ENCODE measurements at places on chromosomes 1 and 21. TPM values are rescaled to one million over a fixed set of nuclear protein-coding genes. Genes with fewer than 3 reads are reported as not detected.

The ATP1A2 gene
- 34.8 TPM for total RNA-seq

The GBP1 gene
- not detected for total RNA-seq

The NKAIN1 gene
- total RNA-seq, result 59.1 TPM

DNA sequence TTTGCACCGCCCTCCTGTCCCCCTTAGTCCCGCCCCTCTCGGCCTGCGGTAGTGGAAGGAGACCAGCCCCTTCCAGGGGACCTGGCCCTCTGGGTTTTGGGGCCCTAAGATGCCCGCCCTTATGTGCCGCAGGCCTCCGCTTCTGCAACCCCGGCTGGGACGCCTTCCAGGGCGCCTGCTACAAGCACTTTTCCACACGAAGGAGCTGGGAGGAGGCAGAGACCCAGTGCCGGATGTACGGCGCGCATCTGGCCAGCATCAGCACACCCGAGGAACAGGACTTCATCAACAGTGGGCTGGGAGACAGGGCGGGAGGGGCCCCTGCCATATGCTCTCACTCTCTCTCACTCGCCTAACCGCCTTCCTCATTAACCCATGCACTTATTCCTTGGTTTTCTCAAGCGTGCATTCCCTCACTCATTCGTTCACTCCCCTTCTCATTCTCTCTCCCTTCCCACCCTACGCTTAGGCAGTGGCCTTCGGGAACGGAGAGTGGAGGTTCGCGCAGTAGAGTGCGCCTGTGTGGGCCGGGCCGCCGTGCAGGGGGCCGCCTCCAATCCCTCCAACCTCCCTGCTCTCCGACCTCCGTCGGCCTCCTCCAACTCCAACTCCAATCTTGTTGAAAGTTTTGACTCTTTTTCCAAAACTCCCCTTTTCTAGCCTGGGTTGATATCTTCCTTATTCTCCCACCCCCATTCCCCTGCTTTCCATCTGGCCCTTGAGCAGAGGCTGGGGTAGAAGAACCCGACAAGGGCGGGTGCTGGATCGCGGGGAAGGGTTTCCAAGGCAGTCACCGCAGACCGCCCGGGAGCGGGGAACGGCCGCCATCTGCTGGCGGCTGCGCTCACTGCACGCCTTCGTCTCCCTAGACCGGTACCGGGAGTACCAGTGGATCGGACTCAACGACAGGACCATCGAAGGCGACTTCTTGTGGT is 15.2 kb downstream of the BCAN start:
- H3K27me3 ChIP-seq, result peaks cover 26% of the 10 kb centered on the region
- no peaks in the 10 kb centered on the region for H3K36me3 ChIP-seq
- no peak overlapping the region for H3K27ac ChIP-seq
- peak overlapping the region; percentile 56 for H3K4me3 ChIP-seq
- H3K4me1 ChIP-seq, result peaks cover 14% of the 10 kb centered on the region

DNA sequence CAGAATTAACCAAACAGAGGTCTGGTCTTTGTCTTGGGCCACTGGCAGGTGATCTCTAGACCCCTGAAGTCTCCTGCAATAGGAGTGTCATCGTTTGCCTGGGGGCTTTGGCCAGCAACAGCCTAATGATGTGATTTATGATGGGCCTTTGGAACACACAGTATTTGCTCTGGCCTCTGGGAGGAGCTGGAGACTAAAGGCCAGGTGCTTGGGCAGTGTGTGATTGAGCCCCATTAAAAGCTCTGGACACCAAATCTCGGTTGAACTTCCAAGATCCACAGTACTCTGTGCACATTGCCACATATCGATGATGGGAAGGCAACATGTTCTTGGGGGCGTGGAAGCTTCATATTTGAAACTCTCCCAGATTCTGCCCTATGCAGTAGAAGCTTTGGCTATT is 32.0 kb upstream of the TLR5 start:
- DNase-seq, result no peak
- H3K27ac ChIP-seq, result no peak overlapping the region
- H3K4me1 ChIP-seq, result no peaks in the 10 kb centered on the region

GRCh38 chr1:208154040-208154439 is 90.1 kb downstream of the PLXNA2 start:
- DNase-seq, result no peak
- no peak overlapping the region for H3K4me3 ChIP-seq
- H3K36me3 ChIP-seq, result no peaks in the 10 kb centered on the region
- no peaks in the 10 kb centered on the region for H3K27me3 ChIP-seq
- H3K27ac ChIP-seq, result no peak overlapping the region

GRCh38 chr1:30159015-30159414 is 564.4 kb downstream of the MATN1 start:
- no peak for DNase-seq
- no peaks in the 10 kb centered on the region for H3K27me3 ChIP-seq
- no peaks in the 10 kb centered on the region for H3K36me3 ChIP-seq
- H3K4me1 ChIP-seq, result no peaks in the 10 kb centered on the region
- H3K4me3 ChIP-seq, result no peak overlapping the region

DNA sequence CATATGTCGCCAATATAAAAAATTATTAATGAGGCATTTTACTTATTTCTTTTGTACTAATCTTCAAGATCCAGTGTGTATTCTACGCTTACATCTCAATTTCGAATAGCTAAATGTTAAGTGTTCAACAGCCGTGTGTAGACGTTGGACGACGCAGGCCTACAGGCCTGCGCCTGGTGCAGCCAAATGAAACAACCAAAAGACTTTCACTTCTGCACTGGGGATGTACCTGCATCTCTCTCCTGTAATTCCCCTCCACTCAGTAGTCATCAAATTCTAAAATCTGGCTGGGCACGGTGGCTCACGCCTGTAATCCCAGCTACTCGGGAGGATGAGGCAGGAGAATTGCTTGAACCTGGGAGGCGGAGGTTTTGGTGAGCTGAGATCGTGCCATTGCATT is 76.8 kb upstream of the HNRNPU start:
- DNase-seq, result no peak
- H3K27me3 ChIP-seq, result no peaks in the 10 kb centered on the region
- H3K27ac ChIP-seq, result no peak overlapping the region
- H3K4me3 ChIP-seq, result no peak overlapping the region
- no peaks in the 10 kb centered on the region for H3K4me1 ChIP-seq
- H3K36me3 ChIP-seq, result no peaks in the 10 kb centered on the region

GRCh38 chr1:224292419-224292818 is 37.6 kb downstream of the NVL start:
- peaks cover 46% of the 10 kb centered on the region for H3K36me3 ChIP-seq
- no peak overlapping the region for H3K4me3 ChIP-seq

- no peaks in the 10 kb centered on the region for H3K27me3 ChIP-seq
- no peak overlapping the region for H3K4me3 ChIP-seq
- no peaks in the 10 kb centered on the region for H3K36me3 ChIP-seq
- no peak for DNase-seq
Measured at GRCh38 chr1:175823406-175823805, 80.0 kb upstream of the TNR start.

DNA sequence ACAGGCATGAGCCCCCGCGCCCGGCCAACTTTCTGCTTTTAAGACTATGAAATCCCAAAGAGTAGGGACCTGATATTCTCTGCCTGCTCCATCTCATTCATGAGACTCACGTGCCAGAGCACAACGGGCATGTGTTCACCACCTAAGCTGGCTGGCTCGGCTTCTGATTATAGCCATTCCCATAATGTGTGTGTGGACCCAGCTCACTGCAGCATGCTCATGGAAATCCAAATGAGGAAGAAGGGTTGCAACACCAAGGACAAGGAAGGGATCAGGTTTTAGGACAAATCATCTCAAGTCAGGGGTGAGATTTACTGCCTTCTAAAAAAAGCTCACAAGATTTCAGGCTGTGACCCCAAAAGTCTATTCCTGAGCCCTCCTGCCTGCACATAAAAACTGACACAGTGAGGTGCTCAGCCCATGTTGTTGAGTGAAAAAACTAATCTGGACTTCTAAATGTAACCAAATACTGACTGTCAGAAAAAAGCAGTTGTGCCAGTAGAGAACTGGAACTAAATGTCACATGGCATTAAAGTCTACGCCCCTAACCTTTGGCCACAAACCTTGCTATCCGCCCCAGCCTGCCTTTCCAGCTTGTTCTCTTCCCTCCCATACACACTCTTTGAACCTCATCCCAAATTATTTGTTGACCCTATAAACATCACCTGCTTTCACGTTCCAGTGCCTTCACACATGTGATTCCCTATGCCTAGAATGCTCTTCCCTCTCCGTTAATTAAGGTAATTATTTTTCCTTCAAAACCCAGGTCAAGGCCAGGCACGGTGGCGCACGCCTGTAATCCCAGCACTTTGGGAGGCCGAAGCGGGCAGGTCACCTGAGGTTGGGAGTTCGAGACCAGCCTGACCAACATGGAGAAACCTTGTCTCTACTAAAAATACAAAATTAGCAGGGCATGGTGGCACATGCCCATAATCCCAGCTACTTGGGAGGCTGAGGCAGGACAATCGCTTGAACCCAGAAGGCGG is 9.1 kb upstream of the COA7 start:
- no peak overlapping the region for H3K4me3 ChIP-seq
- H3K27ac ChIP-seq, result no peak overlapping the region
- no peaks in the 10 kb centered on the region for H3K27me3 ChIP-seq
- DNase-seq, result no peak
- no peaks in the 10 kb centered on the region for H3K4me1 ChIP-seq

GRCh38 chr1:113276507-113276906 is 113.8 kb upstream of the MAGI3 start:
- no peak for DNase-seq
- H3K36me3 ChIP-seq, result no peaks in the 10 kb centered on the region
- no peak overlapping the region for H3K27ac ChIP-seq
- H3K4me3 ChIP-seq, result no peak overlapping the region
- no peaks in the 10 kb centered on the region for H3K4me1 ChIP-seq

GRCh38 chr1:107141491-107142126 is 770 bp downstream of the NTNG1 start:
- H3K36me3 ChIP-seq, result no peaks in the 10 kb centered on the region
- H3K27ac ChIP-seq, result no peak overlapping the region
- peak overlapping the region; percentile 77 for H3K4me3 ChIP-seq
- no peak for DNase-seq
- H3K4me1 ChIP-seq, result peaks cover 4% of the 10 kb centered on the region

GRCh38 chr1:46133781-46134350 is 1.4 kb upstream of the PIK3R3 start:
- H3K4me3 ChIP-seq, result peak overlapping the region; percentile 60
- no peak for DNase-seq
- no peaks in the 10 kb centered on the region for H3K27me3 ChIP-seq
- no peaks in the 10 kb centered on the region for H3K4me1 ChIP-seq

DNA sequence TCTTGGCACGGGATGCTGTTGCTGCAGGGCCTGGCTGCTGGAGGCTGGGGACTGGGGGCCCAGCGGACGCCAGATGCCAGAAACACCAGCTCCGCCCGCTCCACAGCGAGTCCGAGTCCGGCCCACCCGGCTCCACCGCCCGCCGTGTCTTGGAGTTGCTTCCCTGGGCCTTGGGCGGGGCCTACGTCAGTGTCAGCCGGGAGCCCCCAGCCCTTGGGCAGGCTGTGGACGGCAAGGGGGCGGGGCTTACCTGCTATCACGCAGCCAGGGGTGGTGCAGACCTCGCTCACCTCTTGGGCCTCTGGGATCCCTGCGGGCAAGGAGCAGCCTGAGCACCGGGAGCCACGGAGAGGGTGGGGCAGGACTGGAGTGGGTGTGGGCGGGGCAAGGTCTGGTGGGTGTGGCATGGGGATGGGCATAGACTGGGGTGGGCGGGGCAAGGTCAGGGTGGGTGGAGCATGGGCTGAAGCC is 21.8 kb downstream of the MMEL1 start:
- no peaks in the 10 kb centered on the region for H3K27me3 ChIP-seq
- no peaks in the 10 kb centered on the region for H3K36me3 ChIP-seq
- no peaks in the 10 kb centered on the region for H3K4me1 ChIP-seq
- peak overlapping the region; percentile 3 for H3K4me3 ChIP-seq

GRCh38 chr1:6880951-6881690 is 95.9 kb downstream of the CAMTA1 start:
- DNase-seq, result no peak
- no peak overlapping the region for H3K4me3 ChIP-seq
- no peaks in the 10 kb centered on the region for H3K27me3 ChIP-seq

- no peak for DNase-seq
- H3K36me3 ChIP-seq, result no peaks in the 10 kb centered on the region
- no peaks in the 10 kb centered on the region for H3K4me1 ChIP-seq
- no peaks in the 10 kb centered on the region for H3K27me3 ChIP-seq
- no peak overlapping the region for H3K4me3 ChIP-seq
- no peak overlapping the region for H3K27ac ChIP-seq
Measured at GRCh38 chr21:35273333-35273732, 224.2 kb upstream of the RUNX1 start.

DNA sequence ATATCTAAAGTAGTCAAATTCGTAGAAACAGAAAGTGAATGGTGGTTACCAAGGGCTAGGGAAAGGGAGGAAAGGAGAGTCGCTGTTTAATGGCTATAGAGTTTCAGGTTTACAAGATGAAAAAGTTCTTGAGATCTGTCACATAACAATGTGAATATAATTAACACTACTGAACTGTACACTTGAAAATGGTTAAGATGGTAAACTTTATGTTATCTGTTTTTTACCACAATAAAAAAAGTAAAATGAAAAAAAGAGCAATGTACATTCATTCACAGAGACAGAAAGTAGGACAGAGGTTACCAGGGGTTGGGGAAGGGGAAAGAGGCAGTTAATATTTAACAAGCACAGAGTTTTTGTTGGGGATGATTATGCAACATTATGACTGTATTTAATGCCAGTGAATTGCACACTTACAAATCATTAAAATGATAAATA is 53.3 kb upstream of the SEC16B start:
- no peak overlapping the region for H3K4me3 ChIP-seq
- H3K27me3 ChIP-seq, result no peaks in the 10 kb centered on the region
- no peak for DNase-seq

- peaks cover 16% of the 10 kb centered on the region for H3K4me1 ChIP-seq
- H3K27ac ChIP-seq, result no peak overlapping the region
- no peaks in the 10 kb centered on the region for H3K27me3 ChIP-seq
- no peaks in the 10 kb centered on the region for H3K36me3 ChIP-seq
- no peak for DNase-seq
Measured at GRCh38 chr1:230101556-230101955, 34.5 kb downstream of the GALNT2 start.

DNA sequence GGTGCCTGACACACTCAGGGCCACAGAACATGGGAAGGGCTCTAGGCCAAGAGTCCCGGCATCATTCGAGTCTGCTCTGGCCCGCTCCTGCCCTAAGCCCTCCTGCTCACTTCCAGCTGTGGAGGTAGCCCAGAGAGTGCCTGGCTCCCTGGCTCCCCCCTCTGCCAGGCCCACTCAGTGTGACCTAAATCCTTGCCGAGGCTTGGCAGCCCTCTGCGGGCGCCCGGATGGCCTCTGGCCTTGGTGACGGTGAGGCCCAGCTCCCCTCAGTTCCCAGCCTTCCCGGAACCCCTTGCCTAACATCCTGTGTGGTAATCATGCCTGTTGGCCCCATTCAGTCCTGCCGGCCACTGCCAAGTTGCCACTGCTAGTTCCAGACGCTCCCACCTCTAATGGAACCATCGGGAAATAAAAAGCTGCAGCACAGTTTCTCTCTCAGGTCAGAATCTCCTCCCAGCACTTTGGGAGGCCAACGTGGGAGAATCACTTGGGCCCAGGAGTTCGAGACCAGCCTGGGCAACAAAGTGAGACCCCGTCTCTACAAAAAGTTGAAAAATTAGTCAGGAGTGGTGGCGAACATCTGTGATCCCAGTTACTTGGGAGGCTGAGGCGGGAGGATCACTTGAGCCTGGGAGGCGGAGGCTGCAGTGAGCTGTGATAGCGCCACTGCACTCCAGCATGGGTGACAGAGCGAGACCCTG is 1.2 kb upstream of the H6PD start:
- H3K4me3 ChIP-seq, result no peak overlapping the region
- DNase-seq, result no peak
- H3K4me1 ChIP-seq, result 0 out of 2 replicates have a peak, but pooled peaks cover 4% of the 10 kb centered on the region
- no peak overlapping the region for H3K27ac ChIP-seq
- H3K27me3 ChIP-seq, result no peaks in the 10 kb centered on the region

- H3K27me3 ChIP-seq, result no peaks in the 10 kb centered on the region
- no peak for DNase-seq
- no peak overlapping the region for H3K27ac ChIP-seq
- no peaks in the 10 kb centered on the region for H3K4me1 ChIP-seq
- peak overlapping the region; percentile 63 for H3K4me3 ChIP-seq
- H3K36me3 ChIP-seq, result peaks cover 22% of the 10 kb centered on the region
Measured at GRCh38 chr1:204407295-204407971, 4.2 kb downstream of the PPP1R15B start.

Data from H1 (cell line).